ENCODE measurements at places on chromosomes 5 and 9.
A peak's percentile ranks its signal among the peaks of the same experiment; 100 is the strongest.

GRCh38 chr5:160097991-160098390, 21.3 kb downstream of the PWWP2A start:
- no peak for DNase-seq

DNA sequence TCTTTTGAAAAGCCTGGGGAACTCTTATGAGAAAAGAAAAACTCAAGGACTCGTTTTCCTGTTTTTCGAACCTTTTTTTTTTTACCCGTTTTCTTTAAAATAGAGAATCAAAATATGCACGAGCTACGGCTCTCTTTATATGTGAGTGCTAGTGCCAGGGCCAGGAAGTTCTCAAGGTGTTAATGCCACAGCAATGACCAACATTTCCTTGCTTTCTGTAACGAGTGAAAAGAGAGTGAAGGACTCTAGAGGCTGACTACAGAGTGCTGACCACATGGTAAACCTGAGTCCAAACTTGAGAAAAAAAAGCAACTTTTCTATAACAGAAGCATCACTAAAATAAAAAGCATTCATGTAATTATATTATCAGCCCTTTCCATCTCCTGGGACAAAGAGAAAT, 102.2 kb upstream of the SLC28A3 start:
- DNase-seq = no peak

GRCh38 chr9:119841016-119841415, 471.8 kb upstream of the BRINP1 start:
- no peak for DNase-seq

- no peak for DNase-seq
Measured at GRCh38 chr9:99255651-99256050, 33.6 kb downstream of the SEC61B start.

GRCh38 chr5:65163698-65164097, 318.0 kb downstream of the ADAMTS6 start:
- no peak for DNase-seq

GRCh38 chr9:20286154-20286700, 336.1 kb downstream of the MLLT3 start:
- peak; percentile 91 for DNase-seq

DNA sequence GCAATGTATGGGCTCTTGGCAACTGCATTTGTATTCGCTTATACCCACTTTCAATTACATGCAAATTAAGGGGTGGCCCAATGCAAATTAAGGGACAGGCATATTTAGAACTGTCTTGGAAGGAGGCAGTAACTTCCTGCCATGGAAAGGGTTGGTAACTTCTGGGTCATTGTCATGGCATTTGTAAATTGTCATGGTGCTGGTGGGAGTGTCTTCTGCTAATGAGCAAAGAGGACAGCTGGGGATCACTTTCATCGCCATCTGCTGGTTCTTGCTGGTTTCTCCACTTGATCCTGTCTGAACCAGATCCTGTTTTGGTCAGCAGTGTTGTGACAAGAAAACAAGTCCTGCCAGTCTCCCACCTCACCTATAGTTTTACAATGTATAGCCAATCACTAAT, 23.3 kb upstream of the UGT3A2 start:
- DNase-seq = peak; percentile 52
